ENCODE measurements at places on chromosomes 3 and 15.

- DNase-seq, result no peak
These were observed 132.5 kb downstream of the CMSS1 start for GRCh38 chr3:99949956-99950670.

- no peak for DNase-seq
These were observed 26.6 kb downstream of the ACSBG1 start for GRCh38 chr15:78207641-78208340.

GRCh38 chr15:57552678-57553334, 38.9 kb upstream of the MYZAP start:
- no peak for DNase-seq

DNA sequence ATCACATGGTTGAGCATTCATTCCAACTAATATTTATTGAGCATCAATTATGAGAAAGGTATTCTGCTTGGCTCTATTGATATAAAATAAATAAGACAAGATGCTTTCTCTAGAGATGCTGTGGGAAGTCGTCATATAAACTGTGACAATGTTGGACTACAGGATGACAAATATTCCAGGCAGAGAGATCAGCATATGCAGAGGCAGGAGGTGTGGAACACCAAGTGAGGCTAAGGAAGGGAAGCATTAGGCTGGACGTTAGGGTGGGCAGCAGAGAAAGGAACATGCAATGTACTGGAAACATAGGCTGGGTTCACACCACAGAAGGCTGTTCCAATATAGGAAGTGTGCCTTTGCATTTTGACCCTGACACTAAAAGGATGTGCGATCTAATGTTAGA, 38.6 kb downstream of the CD200 start:
- DNase-seq, result no peak

DNA sequence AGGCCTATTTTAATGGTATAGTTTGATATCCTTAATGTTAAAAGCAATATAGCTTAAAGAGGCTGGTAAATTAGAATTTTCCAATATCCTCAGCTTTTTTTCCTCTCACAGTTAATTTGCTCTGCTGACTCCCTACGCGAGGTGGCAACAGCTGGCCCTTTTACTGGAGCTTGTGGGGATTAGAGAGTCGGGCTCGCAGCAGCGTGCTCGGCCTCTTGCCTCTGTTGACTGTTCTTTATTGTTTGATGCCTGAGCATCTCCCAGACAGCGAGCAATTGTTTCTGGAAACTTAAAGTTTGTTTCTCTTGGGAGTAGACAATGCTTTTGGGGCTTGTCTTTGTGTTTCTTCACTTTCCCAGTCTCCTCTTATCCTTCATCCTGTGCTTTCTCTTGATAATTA, 80.8 kb downstream of the OPA1 start:
- DNase-seq, result no peak

DNA sequence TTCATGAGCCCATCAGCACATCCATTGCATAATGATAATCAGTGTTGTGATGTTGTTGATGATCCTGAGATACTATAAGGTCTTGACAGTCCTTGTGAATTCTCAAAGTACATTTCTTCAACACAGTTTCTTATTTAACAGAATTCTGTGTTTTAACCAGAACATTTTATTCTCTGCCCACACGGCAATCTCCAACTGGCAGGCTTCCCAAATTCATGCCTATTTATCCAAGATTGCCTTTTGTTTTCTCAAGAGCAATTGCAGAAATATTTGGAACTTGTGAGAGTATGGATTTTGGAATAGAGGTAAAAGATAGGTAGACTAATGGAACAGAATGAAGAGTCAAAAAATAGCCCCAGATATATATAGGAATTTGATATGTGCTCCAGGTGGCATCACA, 116.0 kb downstream of the UACA start:
- DNase-seq, result no peak

DNA sequence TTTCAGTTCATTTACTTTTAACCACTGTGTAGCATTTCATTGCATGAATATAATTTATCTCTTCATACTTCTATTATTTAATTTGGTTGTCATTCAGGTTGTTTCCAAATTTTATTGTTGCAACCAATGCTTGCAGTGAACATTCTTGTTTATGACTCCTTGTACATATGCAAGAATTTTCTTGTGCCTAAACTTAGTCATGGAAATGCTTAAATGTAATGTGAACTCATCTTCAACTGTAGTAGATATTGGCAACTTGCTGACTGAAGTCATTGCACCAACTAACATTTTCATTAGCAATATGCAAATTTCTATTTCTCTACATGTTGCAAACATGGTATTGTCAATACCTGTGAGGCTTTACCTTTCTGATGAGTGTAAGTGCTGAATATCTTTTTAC, 26.7 kb downstream of the SIDT1 start:
- DNase-seq, result no peak

- DNase-seq, result no peak
These were observed 65.8 kb downstream of the MYO5A start for GRCh38 chr15:52462806-52463360.

DNA sequence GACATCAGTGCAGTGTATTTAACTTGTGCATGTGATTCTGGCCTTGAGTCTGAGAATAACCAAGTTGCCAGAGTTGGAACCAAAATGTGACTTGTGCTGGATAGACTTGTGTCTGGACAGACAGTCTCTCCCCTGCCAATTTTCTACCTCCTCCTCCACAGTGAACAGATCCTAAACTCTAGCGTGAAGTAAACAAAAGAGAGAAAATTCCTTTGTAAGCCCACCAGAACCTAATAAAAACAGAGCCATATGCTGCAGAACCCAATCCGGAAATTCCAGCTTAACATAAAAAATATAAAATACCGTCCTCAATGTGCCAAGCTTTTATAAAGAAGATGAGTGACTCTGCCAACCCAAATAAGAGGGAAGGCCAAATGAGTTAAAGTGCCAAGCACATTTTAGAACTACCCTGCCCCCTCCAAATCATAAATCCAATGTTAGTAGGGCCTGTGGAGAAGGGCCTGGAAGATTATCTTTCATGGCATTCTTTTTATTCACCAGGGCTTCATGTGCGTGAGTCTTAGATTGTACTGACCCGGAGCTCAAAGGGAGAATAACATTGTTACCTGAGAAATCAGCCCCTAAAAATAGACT, 344.6 kb upstream of the PROK2 start:
- no peak for DNase-seq

- no peak for DNase-seq
These were observed 50.1 kb downstream of the HCN4 start for GRCh38 chr15:73318463-73319351.

GRCh38 chr3:66662894-66663293, 162.1 kb upstream of the LRIG1 start:
- no peak for DNase-seq

DNA sequence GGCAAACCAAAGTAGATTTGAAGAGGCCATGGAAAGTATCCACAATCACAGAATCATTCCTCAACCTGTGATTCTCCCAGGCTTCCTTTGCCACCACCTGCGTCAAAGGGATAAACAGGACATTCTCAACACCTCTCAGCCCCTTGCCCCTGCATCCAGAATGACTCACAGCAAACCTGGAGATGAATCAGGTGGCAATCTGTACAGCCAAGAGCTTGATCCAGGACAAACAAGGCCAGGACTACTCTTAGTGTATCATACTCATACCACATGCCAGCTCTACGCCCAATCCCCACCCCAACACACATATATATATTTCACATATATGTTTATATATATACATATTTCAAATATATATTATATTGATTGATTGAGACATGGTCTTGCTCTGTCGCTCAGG, 23.6 kb upstream of the C3orf62 start:
- no peak for DNase-seq

DNA sequence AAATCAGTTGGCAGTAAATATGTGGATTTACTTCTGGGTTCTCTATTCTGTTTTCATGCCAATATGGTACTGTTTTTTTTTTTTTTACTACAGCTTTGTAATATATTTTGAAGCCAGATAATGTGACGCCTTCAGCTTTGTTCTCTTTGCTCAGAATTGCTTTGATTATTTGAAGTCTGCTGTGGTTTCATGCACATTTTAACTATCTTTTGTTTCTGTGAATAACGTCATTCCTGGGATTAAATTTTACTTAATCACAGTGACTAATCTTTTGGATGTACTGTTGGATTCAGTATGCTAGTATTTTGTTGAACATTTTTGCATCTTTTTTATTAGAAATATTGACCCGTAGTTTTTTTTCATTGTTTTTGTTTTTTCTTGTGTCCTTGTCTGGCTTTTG, 576.5 kb downstream of the ZNF385D start:
- DNase-seq, result peak; percentile 18

DNA sequence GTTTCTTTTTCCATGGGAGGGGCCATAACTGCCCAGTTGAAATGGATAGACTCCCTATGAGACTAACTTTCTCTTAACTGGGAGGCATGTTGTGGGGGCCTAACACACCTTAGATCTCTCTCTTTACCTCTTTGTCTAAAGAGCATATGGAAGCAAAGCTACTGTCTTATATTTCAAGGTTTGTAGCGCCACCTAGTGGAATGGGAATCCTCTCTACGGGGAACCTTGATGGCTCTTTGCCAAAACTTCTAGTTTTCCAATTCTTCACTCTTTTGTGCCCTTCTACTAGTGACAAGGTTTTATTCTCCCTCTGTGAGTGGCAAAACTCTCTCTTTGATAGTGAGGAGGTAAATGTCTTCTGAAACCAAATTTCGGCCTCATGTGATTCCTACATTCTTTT, 1030.4 kb upstream of the CADM2 start:
- no peak for DNase-seq

DNA sequence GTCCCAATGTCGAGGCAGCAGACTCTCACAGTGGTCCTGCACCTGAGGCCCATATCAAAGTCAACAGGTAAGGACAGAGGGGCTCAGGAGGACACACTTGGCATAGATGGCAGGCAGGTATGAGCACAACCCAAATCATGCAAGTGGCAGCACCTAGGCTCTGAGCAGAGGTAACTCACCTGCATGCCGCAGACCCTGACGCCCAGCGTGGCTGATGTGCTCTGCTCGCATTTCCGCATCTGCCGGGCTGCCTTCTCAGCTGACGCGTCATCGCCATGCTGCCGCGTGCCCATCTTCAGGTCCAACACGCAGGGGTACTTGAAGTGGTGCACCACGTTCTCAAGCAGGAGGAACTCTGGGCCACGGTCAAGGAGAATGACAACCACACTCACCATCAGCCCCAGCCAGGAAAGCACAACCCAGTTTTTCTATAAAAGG, 4.2 kb upstream of the GMPPB start:
- DNase-seq, result no peak

- DNase-seq, result no peak
These were observed 48.1 kb upstream of the XXYLT1 start for GRCh38 chr3:195319060-195319459.

GRCh38 chr3:138296639-138297038, 33.0 kb downstream of the NME9 start:
- DNase-seq, result no peak

DNA sequence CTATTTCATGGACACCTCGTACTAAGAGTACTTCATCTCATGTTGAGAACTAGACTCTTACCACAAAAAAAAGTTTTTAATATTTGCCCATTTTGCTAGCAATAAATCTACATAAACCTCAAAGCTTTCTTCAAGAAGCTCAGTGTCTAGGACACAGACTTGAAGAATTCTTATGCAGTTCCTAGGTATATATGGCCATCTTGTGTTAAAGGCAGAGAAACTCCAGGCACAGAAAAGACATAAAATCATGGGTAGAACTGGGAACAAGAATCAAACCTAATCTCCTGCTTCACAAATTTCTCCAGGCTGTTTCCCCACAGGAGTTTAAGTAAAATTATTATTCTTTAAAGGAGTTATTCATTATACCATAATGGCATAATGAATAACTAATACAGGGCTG, 4.4 kb downstream of the MBD4 start:
- DNase-seq, result no peak

GRCh38 chr3:71998995-71999673, 214.2 kb upstream of the PROK2 start:
- peak; percentile 97 for DNase-seq
